Mucosa of descending colon (tissue), 3 donors: ENCODE measurements at places on chromosomes 5 and 9.
A peak's percentile ranks its signal among the peaks of the same experiment; 100 is the strongest.

DNA sequence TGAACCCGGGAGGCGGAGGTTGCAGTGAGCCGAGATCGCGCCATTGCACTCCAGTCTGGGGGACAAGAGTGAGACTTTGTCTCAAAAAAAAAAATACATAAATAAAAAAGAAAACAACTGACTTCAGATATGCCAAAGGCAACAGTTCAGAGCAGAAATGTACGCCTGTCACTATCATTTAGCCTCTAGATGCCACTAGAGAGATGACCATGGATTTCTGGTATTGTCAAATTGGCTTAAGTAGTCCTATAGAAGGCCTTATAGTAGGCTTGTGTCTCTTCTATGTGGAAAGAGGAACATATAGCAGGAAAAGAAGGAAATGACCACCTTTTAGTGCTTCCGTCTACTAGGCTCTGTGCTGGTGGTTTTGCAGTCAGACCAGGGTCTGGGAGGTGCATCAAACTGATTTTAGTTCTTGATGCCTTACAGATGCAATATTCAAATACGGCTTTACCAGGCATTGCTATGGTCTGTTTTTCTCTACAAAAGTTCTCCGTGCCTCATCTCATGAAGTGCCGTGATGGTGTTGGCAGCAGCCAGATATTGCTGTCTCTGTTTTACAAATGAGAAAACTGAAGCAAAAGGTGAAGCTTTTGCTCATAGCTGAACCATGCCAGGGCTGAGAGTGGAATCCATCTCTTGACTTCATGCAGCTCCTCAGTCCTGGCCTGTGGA is 17.2 kb downstream of the AGXT2 start:
- no peak for DNase-seq

DNA sequence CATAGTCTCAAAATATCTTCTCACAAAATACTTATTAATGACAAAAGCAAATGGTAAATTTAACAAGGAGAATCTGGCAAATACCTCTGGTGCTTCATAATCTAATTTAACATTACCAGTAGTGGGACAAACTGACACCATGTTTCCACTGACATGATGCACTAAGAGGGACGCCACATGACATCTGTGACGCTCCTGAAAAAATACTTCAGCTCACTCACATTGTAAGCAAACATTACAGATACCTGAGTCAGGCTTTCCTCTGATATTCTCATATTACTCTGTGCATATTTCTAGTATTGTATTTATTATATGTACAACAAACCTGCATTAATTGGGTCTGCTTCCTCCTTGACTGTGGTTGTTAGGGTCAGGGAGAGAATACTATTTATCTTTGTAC is 56.7 kb upstream of the OSMR start:
- no peak for DNase-seq

- DNase-seq = no peak
Measured at GRCh38 chr9:109765830-109766229, 14.2 kb upstream of the PALM2AKAP2 start.

GRCh38 chr9:87515588-87516221 is 18.0 kb downstream of the DAPK1 start:
- no peak for DNase-seq

DNA sequence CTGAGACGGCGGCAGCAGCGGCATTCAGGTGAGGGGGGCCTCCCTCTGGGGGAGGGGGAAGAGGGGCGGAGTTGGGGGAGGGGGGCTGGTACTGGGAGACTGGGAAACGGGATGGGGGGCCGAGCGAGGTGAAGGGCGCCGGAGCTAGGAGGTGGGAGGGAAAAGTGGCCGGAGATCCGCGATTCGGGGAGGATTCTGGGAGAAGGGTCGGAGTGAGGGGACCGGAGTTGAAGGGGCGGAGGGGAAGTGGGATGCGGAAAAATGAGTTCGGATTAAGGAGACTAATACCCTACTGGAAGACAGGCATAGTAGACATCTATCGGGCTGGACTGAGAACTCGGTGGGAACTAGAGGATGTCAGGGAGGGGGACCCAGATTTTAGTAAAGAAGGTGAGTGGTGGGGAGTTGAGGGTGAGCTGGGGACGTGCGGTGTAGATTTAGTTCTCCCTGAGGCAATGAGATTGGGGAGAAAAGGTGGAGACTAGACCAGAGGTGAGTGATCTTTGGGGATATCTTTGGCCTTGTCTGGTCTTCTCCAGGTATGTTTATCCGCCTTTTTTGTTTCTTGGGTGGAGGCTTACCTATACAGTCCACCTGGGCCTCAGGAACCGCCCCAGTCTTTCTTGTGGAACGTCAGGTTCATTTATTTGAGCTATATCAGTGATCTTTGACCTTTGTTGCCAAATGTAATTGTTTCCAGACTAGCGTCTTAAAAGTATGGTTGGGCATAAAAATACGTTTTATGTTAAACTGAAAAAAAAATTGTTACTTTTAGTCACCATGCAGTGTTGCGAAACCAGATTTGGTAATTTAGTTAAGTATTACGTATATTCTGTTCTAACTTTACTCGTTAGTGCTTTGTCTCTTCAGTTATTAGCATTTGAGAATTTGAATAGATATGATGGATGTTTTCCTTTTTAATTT is 632 bp downstream of the UBAP1 start:
- DNase-seq = peak; percentile 49

DNA sequence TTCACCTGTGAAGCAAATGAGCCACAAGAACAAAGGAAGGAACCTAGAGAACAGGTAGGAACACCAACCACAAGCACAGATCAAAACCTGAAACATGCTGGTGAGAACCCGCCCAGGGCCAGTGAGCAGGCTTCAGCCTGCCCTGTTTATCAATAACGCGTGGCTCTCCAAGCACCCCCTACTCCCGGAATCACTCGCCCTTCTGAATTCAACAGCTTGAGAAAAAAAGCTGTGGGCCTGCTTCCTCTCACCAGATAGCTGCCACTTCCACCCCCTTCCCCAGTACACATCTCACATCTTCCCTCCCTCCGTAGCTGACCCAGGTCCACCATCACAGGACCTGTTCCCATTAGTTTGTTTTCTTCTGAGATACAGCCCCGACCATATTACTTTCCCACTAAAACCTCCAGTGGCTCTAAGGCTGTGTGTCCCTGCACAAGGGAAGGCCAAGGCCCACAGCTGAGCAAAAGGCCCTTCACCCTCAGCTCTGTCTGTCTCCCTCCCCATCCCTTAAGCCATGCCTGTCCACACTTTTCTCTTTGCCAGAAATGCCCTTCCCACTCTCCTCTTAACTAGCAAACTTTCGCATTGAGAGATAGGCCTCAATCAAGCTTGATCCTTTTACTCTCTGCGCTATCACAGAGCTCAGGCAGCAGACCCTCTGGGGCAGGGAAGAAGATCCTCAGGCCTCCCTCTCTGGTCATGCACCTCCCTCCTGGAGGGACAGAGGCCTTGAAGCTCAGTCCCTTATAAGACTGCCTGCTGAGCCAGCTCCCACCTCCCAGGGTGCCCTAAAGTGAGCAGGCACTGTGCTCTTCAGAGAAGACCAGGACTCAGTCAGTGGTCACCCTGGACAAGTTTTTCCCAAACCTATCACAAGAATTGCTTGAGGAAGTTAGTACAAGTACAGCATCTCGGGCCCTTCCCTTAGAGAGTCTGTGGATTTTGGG is 30.1 kb downstream of the B4GALT1 start:
- DNase-seq = no peak

GRCh38 chr5:123505633-123506032 is 6.3 kb upstream of the CSNK1G3 start:
- DNase-seq = no peak

DNA sequence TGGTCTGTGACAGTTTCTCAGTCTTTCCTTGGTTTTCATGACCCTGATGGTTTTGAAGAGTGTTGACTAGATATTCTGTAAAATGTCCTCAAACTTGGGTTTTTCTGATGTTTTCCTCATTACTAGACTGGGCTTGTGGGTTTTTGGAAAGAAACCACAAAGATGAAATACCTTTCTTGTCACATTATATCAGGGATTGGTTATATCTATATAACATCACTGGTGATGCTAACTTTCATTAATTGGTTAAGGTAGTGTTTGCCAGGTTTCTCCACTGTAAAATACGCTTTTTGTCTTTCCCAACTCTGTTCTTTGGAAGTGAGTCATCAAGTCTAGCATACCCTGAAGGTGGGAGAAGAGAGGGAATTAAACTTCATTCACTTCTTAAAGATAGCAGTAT is 3.3 kb upstream of the IL31RA start:
- no peak for DNase-seq

DNA sequence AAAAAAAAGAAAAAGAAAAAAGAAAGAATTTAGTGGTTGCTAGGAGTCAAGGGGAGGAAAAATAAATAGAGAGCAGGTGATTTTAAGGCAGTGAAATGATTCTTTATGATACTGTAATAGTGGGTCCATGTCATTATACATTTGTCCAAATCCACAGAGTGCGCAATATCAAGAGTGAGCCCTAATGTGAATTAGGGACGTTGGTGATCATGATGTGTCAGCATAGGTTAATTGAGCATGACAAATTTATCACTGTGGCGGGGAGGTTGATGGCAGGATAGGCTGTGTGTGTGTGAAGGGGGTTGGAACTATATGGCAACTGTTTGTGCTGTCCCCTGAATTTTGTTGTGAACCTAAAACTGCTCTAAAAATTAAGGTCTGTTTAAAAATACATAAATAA is 357.8 kb downstream of the ICE1 start:
- DNase-seq = no peak

GRCh38 chr5:142404046-142404477 is 79.2 kb upstream of the SPRY4 start:
- DNase-seq = no peak

DNA sequence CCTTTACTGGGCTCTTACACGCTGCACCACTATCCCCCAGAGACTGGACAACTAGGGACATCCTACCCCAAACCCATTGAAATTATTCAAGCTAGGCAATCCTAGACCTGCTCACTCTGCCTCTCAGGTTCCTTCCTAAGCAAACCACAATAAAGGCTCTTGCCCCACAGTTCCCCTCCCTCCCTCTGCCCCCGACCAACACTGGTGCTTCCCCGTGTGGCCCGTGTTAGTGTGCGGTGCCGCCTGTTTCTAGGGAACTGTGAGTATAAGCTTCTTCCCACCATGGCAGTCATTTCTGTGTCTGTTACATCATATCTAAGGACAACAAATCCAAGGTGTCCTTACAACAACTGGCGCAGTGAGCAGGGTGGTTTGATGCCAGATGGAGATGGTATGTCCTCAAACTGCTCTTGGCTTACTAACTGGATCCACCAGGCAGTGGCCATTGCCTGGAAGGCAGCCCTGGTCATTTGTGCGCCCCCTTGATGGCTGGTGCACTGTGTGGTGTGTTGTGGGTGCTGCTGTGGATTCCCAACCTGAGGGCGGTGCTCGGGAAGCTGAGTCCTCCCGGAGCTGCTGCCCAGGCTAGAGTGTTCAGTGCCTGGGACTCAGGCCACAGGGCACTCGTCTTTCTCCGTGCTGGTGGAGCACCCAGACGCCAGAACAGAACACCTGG is 8.4 kb upstream of the MXD3 start:
- peak; percentile 23 for DNase-seq

DNA sequence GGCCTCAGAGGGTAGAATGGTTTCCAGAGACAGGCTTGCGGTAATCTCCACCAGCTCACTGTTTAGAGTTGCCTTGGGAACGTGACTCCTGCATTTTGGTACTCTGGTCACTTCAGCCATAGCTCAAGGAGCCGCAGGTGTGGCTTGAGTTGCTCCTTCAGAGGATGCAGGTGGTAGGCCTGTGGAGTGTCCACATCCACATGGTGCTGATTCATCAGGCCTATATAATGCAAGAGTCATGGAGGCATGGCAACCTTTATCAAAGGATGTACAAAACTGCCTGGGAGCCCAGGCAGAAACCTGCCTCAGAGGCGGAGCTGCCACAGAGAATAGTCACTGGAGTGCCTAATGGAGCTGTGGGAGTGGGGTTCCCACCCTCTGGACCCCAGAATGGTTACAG is 114.2 kb downstream of the ANXA1 start:
- DNase-seq = no peak

- no peak for DNase-seq
Measured at GRCh38 chr5:132095424-132095972, 21.9 kb downstream of the CSF2 start.

DNA sequence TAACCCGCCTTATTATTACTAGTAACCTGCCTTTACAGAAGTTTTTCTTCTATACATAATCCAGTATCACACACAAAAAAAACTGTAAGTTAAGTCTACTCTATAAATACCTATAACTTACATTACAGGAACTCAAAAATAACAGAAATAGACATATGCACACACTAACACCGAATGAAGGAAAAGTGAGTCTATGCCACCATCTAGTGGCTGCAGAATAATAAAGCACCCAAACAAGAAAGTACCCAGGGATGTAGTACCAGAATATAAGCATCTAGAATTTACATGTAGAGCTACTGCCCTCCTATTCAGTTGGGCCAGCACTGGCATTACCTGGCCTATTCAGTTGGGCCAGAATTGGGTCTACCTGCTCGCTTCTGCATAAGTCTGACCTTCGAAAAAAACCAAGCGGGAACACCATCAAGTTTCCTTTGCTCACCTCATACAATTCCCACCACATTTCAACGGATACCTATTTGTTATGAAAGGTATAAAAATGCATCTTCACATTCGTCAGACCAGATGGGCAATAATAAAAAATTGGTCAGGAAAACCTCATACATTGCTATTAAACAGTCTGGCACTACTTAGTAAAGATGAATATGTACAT is 4.0 kb upstream of the NIPSNAP3A start:
- no peak for DNase-seq

GRCh38 chr9:131174681-131175239 is 49.4 kb downstream of the NUP214 start:
- DNase-seq = no peak

DNA sequence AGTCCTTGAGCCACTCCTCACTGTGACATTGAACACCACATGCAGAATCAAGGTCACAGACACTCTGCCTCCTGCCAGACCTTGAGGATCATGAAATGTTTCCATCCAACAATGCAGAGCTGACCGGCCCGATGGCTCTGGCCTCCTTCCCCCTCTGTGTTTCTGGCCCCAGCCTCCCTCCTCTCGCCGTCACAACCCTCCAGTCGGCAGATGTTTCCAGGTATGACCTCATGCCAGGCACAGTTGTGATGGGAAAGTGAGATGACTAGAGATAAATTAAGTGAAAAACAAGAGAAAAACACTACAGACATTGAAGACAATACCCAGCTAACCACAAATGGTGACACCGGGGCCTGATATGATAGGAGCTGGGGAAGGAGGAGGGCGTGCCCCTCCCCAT is 9.8 kb downstream of the NTNG2 start:
- no peak for DNase-seq

- DNase-seq = no peak
Measured at GRCh38 chr9:110758201-110758600, 89.6 kb downstream of the MUSK start.

- DNase-seq = no peak
Measured at GRCh38 chr9:109168170-109168569, 1.1 kb upstream of the FRRS1L start.
